Right ventricle myocardium superior (tissue), 1 donor: ENCODE measurements at places on chromosomes 2 and 18. TPM values are rescaled to one million over a fixed set of nuclear protein-coding genes. Genes with fewer than 3 reads are reported as not detected.

DNA sequence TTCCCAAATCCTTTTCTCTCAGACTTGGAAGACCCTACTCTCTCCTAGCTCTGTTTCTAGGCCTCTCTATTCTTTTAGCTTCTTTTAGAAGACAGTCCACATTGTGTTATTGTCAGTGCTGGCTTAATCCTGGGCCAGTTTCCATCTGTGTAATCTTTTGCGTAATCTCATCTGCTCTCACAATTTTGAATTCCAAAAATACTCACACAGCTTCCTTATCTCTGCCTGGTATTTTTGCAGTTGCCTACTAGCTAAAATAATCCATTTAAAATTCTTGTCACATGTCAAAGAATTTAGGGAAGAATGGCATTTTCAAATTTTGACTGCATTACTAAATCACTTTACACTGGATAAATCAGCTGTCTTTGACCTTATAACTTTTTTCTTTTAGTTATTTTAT, 200.6 kb upstream of the MEX3C start:
- no peak for DNase-seq

Gene REG3A
- not detected for total RNA-seq

DNA sequence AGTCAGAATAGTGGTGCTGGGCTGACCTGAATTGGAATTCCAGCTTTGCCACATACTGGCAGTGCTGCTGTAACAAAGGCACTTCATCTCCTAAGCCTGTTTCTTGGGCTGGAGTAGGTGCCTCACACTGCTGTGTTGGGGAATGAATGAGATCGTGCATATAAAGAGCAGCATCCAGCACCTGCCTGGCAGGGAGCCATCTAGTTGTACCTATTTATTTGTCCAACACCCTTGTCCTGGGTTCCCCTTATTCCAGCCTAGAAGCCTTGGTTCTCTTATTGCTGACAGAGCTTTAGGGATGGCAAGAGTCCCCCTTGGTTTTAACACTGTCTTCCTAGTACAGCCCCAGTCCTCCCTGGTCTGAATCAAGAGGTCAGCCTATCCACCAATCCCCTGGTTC, 275.3 kb upstream of the RAB12 start:
- no peak for DNase-seq

Gene FAM117B
- 2.3 TPM for total RNA-seq

Gene BCS1L
- 47.6 TPM for total RNA-seq

Gene BCL11A
- 31.6 TPM for total RNA-seq

DNA sequence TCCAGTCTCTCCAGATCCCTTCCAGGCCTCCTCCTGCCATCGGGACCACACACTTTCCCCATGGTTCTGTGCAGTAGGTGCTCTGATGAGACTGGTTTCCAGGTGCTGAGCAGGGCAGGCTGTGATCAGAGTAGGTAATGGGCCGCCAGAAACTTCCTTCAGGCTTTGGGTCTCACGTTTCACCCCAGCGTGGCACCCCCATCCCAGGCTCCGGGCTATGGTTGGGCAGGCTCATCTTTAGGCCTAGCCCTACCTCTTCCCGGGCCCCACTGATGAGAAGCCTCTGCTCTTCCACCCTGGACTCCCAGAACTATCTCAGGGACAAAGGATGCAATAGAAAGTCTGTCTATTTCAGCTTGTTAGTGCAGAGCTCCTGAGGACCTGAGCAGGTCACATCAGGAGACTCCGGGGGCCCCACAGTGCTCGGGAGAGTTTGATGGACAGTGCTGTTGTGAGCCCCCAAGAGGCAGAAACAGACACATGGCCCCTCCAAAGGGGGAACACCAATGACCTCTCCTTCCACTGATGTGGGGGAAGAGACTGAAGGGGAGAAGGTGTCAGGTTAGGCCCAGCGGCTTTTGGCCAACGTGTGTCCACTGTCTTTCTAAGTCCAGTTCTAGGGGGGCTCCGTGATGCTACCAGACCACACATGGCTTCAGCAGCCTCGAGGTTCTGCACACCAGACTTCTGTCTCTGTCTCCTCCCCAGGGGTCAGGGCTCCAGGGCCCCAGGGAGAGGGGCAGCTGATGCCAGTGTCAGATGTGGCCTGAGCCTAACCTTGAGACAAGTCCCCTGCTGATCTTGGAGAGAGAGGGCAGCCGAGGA, 5.8 kb upstream of the PROM2 start:
- no peak for DNase-seq

- no peak for DNase-seq
These were observed 311.2 kb downstream of the OSR1 start for GRCh38 chr2:19046986-19047780.

- no peak for DNase-seq
These were observed 30.3 kb upstream of the SLC30A6 start for GRCh38 chr2:32135409-32135808.

GRCh38 chr2:98519156-98519555, 74.5 kb downstream of the INPP4A start:
- DNase-seq = no peak

- no peak for DNase-seq
These were observed 182.9 kb downstream of the RTP5 start for GRCh38 chr2:242052421-242052820.

- DNase-seq = no peak
These were observed 123.9 kb upstream of the ACKR3 start for GRCh38 chr2:236445678-236446077.

DNA sequence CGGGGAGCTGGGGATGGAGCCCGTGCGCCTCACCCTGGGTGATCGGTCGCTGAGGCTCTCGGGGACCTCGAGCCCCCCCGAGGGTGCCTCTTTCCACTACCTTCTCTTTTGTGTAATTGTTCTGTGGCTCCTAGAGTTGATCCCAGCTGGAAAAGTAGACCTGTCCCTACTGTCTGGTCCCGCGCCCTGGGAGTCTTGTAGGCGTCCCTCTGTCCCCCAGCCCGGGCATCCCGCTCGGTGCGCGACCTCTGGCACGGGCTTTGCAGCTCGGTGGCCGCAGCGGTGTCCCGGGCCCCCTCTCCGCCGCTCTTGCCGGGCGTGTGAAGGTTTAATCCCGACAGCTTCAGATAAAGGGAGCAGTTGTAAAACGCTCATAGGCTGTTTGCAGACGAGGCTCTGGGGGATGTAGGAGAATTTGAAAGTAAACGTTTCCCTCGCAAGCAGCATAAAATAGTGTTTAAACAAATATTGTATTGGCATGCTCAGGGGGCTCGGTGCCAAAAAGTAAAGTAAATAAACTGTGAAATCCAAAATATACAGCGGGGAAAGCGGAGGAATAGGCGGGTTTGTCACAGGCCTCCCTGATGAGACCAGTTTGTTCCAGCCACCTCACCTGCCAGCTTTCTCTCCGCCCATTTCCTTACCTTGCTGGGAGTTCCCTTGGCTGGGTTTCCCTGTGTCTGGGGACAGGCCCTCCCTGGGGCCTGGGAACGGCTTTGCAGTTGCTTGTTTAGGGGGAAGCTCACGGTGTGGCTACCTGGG, 1.9 kb downstream of the GLI2 start:
- DNase-seq = no peak

DNA sequence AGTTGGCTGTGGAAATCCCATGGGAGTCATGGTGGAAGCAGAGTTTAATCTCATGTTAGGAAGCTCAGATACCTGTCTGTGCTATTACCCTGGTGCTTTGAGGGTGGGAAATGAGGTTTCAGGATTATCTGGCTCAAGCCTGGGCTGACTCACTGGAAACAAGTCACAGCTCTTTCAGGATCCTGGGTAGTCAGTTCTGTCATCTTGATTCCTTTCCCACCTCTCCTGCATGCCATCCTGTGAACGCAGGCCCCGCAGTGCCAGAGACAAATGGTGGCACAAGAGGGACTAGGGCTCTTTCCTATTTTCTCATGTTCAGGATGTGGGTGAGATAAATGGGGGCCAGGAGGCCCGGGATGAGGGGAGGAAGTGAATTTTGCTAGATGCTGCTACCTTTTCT, 3.7 kb upstream of the FAM136A start:
- DNase-seq = no peak
